ENCODE measurements at places on chromosomes 12 and 14.

DNA sequence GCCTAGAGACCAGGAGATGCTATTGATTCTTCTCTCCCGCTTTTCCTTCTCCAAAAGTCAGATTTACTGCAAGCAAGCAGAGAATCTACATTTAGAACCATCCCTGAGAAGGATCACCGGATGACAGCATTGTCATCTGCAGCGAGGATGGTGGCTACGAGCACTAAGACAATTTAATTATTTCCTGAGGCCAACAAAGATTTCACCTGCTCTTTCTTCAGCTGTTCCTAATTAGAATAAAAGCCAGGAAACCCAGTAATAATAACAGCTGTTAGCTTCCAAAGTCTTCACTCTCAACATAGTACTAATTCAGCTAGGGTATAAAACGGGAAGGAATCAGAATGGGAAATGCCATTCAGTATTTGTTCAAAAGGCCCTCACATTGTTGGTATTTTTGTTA lies 53.3 kb downstream of the TMTC1 start:
- no peak for DNase-seq

DNA sequence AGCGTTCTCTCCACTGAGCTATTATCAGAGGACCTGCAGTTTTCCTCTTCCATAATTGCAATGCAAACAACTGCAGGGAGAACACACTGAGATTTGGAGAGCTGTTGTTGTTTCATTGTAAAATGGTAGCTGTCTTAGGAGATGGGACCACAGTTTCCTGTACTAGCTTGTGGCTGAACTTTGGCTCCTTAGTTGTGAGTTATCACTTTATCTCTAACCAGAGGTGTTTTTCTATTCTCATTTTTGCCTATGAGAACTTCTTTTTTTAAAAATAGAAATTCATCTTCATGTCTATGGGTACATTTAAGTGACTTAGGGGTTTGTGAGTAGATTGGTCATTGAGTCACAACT lies 216.5 kb downstream of the SLC38A4 start:
- DNase-seq: no peak

DNA sequence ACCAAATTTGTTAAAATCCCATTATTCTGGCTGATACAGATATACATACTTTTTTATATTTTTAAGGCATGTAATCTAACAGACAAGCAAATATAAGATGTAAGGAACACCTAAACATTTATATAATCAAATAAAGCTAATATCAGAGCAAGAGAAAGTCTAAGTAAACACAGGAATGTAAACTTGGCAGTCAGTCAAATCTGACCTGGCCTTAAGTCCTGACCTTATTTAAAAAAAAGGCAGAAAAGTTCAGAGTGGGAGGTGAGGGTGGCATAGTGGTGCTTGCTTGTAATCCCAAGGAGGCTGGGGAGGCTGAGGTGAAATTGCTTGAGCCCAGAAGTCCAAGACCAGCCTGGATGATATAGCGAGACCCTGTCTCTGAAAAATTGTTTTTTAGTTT lies 152.6 kb downstream of the DERA start:
- no peak for DNase-seq

DNA sequence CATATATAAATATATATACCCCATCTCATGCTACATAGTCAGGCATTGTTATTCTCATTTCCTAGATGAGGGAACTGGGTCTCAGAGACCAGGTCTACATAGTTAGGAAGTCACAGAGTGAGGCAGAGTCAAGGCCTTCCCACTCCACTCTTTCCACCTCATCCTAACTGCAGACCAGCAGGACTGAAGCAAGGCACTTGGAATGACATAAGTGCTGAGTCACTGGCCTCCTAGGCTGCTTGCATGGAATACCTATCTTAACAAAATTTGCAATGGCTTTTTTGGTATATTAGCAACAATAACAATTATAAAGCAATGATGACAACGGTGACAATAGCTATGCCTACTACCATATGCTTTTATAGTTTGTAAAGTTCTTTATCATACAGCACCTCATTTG lies 5.4 kb upstream of the ANO4 start:
- no peak for DNase-seq

DNA sequence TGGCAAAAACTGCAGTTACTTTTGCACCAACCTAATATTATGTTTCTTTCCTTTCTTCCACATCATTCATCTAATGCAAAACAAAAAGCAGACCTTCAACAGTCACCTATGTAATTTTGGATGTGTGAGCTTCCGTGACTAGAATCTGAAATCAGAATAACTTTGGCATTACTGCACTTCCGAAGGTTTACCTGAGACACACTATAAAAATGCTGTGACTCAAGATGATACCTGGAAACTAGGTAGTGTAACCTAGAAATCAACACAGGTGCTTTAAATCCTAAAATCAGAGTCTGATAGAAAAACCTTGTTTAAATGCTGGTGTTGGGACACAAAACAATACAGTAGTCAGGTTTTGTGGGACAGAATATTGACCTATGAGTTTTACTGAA lies 2.2 kb downstream of the BTBD7 start:
- no peak for DNase-seq

GRCh38 chr14:99377951-99378350 lies 102.7 kb downstream of the SETD3 start:
- DNase-seq: no peak

- no peak for DNase-seq
Measured at GRCh38 chr14:67413806-67414769, 2.1 kb upstream of the PLEK2 start.

DNA sequence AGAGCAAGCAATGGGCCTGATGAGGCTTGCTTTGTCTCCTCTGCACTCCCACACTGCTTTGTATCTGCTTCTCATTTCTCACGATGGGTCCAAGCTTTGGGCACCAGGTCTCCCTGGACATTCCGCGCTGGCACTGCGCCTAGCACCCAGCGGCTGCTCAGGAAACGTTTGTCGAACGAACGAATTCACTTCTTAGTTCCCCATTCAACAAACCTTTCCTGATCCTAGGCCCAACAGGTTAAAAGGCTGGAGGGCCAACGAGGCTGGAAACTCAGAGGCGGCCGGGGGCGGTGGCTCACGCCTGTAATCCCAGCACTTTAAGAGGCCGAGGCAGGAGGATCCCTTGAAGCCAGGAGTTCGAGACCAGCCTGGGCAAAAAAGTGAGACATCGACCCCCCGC lies 1.0 kb upstream of the GLRX5 start:
- no peak for DNase-seq

DNA sequence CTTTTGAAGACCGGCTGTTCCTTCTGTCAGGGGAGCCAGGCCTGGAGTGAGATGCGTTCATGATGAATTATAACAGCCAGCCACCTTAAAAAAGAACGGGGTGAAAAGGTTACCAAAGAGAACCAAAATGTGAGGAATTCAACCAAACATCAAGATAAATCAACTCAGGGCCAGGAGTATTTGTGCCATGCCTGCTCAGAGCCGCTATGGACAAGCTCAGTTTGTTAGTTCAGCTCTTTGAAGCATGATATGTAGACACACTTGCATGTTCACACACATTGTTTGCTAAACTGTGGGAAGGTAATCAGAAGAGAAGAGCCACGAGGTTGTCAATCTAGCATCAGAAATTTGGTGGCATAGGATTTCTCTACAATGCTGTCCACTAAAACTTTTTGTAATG lies 367.4 kb upstream of the TBX3 start:
- DNase-seq: no peak

DNA sequence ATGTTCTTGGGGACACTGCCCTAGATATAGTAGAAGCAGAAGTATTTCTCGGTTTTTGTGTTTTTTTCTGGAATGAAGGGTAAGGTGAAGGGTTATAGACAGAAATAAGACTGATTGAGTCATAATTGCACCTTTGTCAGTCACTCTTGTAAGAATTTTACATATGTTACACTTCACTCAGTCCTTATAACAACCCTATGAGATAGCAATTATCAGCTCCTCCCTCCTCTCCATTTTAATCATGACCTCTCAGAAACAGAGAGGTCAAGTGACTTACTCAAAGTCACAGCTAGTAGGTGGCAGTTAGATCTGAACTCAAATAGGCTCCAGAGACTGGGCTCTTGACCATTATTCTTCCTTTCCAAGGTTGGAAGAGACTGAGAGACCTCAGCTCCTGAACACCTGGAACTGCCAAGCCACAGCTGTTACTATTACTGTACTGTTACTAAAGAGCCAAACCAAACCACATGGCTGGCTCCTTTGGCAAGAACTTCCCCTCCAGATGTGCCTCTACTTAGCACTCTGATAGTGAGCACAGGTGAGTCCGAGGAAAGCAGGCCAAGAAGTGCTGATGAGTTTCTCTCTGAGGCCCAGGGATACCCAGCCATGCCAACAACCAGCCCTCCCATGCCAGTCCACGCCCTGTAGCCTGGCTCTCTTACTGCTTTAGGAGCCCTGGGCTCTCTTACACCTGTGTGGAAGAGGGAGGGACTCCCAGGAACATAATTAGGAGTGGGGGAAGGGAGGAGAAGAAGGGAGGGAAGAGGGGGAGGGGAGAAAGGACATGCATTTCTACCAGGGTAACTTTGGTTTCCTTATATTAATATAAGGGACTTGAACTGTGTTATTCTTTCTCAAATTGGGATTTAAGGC lies 121.3 kb downstream of the CRADD start:
- no peak for DNase-seq

GRCh38 chr12:129854591-129854990 lies 49.2 kb downstream of the TMEM132D start:
- no peak for DNase-seq

DNA sequence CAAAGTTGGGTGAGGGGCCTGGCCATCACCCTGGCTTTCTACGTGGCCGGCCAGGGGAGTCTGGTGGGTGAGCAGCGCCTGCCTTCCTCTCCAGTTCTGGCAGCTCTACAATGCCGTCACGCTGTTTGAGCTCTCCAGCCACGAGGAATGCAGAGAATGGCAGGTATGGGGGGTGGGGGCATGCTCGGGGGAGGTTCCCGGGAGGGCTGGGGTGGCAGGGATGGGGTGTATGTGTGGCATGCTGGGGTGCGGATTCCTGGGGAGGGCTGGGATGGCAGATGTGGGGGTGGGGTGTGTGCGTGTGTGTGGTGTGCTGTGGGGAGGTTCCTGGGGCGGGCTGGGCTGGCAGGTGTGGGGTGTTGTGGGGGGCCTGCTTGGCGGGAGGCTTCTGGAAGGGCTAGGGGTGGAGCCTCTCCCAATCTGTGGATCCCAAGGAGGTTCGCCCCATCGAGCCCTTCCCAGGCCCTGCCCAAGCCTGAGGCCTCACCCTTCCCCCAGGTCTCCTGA lies 18.5 kb downstream of the RHOF start:
- no peak for DNase-seq

- no peak for DNase-seq
Measured at GRCh38 chr14:63362389-63362819, 43.7 kb upstream of the GPHB5 start.

DNA sequence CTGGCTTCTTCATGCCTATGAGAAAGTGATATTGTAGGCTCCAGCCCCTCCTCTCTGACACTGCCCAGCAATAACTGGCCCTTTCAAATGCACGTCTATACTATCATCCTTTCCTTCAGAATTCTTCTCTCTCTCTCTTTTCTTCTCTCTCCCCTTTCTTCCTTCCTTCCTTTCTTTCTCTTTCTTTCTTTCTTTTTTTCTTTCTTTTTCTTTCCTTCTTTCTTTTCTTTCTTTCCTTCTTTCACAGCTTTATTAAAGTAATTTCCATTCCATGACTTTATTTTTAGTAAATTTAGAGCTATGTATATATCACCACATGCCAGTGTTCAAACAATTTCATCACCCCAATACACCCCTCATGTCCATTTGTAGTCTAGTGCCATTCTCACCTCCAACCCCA lies 302.1 kb downstream of the RPAP3 start:
- DNase-seq: no peak

DNA sequence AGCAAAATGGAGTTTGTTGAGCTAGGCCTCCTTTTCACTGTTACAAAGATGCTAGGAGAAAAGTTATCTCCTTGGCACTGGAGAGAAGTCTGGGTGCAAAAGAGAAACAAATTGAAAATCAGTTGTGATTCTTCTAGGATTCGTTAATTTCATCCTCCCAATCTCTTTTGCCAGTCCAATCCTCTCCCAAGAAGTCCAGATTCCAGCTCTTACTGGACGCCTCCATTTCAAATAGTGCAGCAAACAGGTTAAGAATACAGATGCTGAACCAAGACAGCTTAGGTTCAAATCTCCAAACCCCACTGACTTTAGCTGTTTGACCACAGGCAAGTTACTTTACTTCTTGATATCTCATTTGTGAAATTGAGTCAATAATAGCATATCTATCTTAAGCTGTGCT lies 34.0 kb upstream of the CAPRIN2 start:
- DNase-seq: no peak

- DNase-seq: no peak
Measured at GRCh38 chr12:113643177-113643974, 171.7 kb upstream of the LHX5 start.

DNA sequence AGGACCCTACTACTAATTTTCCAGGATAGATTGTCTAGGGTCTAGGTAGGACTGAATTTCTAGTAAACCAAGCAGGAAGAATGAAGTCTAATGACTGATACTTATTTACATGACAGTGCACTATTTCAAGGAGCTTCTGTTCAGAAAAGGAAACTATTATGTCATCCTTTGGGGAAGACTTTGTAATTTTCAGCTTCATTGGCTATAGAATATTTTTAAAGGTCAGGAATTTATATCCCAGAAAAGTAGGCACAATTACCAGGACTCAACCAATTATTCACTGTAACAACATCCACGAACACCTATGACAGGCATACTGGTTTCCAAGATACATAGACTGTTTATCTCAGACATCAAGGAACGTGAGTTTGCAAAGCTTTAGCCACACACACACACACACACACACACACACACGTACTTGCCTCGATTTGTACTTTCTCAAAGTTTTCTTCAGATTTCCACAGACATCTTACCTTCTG lies 23.2 kb downstream of the OR6S1 start:
- DNase-seq: no peak

GRCh38 chr12:46921048-46921763 lies 95.4 kb upstream of the SLC38A4 start:
- no peak for DNase-seq

GRCh38 chr12:132474237-132474741 lies 15.7 kb upstream of the FBRSL1 start:
- DNase-seq: no peak

DNA sequence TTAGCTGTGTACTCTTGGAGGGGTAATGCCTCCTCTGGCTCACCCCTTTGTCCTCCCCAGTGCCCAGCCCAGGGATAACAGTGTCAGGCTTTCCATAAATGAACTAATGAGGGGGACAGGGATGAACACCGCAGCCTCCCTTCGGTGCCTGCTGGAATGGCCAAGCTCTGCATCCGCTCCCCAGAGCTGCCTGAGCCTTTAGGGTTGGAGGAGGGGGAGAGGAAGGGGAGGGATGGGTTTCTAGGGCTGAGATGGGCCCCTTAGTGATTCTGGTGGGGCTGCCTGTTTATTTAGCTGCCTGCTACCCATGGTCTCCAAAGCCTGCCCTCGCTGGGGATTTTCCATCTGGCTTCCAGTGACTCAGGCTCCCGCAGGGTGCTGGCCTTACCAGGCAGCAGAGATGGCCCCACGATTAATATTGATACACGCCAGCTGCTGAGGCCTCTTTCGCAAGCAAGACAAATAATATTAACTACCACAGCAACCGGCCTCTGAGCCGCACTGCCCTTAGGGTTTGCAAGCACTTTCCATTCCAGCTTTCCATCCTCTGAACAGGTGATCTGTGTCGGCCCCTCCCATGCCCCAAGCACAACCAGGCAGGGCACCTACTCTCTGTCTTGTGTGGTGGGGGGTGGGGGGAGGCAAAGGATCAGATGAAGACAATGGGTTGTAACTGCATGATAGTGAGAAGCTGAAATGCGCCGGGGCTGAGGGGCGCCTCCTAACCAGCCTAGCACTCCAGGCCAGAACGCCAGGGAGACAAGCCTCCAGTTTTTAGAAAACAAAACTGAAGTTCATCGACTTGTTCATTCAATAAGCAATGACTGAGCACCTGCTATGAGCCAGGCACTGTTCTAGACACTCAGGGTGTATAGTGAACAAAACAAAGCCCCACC lies 56.7 kb downstream of the C14orf132 start:
- no peak for DNase-seq

Measured in NCI-H187 treated with DMSO at 0.1 percent for 48 hours (cell line).